Stimulated activated CD4-positive, alpha-beta T cell treated with anti-CD3 and anti-CD28 coated beads, Interleukin-1b, Interleukin-23, amount 100 ng/mL, for 24 hours (primary cell): ENCODE measurements at places on chromosomes 4 and X.

- no peak for DNase-seq
These were observed 11.0 kb upstream of the FGF5 start for GRCh38 chr4:80255329-80256095.

GRCh38 chr4:2831611-2832308, 11.9 kb upstream of the ADD1 start:
- DNase-seq = no peak

- no peak for DNase-seq
These were observed 567.4 kb downstream of the INPP4B start for GRCh38 chr4:142278663-142279062.

DNA sequence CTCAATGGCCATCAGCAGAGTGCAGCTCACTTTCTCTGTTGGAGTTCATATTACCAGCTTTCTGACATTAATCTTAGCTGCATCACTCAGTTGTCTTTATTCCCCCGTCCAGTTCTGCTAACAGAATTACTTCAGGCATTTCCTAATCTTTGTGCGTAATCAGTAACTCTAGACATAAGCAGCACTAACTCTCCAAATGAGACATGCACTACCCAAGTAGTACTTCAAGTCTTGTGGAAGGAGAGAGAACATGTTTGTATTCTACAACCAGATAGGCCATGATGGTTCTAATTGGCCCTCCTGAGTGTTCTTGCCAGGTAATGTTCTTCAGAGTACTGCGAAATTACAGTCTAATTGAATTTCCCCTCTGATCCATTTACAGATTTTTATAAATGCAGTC, 448.5 kb upstream of the RPS6KA3 start:
- DNase-seq = no peak

DNA sequence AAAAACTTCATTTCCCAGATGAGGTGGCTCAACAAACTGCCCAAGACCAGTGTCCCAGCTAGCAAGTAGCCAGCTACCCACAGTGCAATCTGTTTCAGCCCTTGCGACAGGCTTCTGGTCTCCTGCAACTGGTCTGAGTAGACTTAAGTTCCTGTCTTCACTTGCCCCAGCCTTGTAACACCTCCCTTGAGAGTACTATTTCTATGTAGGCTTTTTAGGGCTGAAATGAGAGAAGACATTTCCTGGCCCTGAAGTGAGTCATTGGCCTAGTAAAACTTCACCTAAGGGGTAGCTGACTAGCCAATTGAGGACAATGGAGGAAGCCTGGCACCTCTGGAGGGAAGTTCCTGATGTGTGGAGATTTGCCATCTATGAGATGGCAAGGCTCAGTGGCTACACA, 80.1 kb upstream of the STIM2 start:
- DNase-seq = no peak

GRCh38 chr4:82710197-82710929, 88.2 kb downstream of the SCD5 start:
- no peak for DNase-seq

DNA sequence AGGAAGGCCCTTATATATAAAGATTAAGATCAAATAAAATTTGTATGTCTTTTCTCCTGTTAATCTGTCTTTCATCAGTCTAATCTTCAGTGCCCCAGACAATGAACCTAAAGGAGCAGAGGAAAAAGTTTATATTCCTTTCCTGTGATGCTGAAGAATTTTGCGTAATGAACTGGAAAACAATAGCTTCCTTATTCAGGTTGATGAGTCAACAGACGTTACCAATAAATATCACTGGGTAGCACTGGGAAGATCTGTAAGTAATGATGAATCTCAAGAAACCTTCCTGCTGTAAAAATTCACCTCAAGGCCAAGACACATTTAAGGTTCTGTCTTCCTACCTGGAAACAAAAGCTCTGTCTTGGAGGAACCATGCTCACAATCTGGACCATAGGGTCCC, 25.5 kb downstream of the CDKN2AIP start:
- no peak for DNase-seq

GRCh38 chrX:136754651-136755050, 26.1 kb downstream of the ARHGEF6 start:
- no peak for DNase-seq

GRCh38 chrX:16711893-16712547, 449 bp downstream of the CTPS2 start:
- DNase-seq = no peak

DNA sequence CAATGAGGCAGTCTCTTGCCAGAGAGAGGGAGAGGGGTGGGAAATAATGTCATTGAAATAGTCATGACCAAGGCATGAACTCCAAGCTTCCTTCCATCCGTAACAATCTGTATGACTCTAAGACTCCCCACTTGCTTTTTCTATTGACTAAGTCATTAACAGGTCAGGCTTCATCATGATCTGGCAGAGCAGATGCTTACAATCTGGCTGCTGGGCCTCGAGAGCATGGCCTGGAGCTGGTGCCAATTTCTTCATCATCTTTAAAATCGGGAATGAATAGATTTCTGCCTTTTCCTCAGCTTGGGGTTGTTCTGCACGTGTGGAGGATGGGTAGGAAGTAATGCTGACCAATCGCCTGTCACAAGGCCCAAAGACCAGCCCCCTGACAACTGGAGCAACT, 280.6 kb upstream of the CLNK start:
- DNase-seq = no peak

- DNase-seq = no peak
These were observed 828.9 kb downstream of the GLUD2 start for GRCh38 chrX:121876305-121876704.

- DNase-seq = no peak
These were observed 22.8 kb upstream of the NAT8L start for GRCh38 chr4:2036327-2036726.

DNA sequence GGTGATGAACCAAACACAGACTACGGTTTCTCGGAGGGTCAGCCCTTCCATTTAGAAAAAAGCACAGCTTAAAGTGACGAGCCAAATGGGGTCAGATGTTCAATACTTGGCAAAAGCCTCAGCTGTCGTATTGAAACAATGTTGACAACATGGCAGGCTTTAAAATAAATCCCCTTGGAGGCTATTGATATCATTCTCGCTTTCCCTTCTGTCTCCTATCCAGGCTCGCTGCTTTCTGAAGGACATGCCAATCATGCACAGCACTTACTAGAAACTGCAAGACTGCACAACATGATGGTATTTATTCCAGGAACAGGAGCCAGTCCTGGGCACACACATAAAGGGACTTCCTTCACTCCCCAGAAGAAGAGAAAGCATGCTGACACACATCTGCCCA, 137.9 kb downstream of the SLC7A11 start:
- DNase-seq = no peak

GRCh38 chr4:8394061-8394519, 46.4 kb downstream of the ACOX3 start:
- no peak for DNase-seq

DNA sequence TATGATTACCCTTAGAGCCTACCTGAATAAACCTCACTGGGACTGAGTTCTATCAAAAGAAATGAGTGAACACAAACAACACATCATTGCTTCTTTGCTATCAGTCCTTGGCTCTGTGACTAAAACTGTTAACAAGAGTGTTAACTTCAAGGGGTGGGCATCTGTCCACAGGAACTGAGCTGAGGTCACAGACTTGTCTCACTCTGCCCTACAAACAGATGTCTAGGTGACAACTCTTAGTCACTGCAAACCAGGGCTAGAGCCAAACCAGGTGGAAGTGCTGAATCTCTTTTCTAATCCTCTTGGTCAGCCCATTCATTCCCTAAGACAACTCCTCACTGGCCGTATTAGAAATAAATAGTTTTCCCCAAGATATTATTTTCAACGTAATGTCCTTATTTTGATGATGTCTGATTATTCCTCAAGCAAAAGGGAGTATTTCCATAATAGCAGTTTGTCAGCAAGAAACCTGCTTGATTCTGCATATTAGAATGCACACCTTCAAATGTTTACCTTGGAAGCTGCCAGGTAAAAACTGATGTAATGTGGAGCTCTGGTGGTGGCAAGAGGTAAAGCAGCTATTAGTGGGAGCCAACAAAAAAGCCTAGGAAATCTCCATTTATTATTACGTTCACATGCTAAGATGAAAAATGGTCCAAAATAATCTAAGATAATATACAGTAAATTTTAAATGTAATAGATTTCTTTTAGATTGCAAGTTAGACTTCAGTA, 4.0 kb downstream of the COL25A1 start:
- no peak for DNase-seq

GRCh38 chr4:185779517-185779916, 32.5 kb downstream of the SORBS2 start:
- DNase-seq = no peak

DNA sequence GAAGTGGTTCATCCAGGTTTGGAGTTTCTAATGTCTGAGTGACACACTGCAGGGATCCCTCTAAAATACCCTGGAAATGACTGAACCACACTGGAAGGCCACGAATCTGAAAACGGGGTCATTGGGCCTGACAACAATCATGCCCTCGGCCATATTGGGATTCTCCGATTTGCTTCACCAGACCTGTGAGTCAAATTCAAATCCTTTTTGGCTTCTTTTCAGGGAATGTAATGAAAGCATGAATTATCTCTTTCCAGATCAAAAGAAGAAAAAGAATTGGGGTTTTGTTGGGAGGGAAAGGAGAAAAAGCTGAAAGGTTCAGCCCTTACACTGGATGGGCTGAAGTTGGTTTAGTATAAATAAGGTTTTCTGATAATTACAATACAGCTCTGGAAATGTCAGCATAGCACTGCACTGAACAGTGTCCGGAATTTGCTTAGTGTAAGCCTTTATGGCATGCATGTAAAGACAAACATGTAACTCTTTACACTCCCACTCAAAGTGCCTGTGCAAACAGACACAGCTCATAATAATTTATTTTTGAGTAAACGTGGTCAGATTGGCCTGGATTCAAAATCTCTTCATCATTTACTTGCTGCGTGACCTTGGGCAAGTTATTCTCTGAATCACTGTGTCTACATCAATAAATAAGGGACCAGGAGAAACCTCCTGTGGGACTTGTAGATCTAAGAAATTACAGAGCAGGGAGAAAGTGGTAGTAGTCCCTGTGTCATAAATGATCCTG, 21.4 kb downstream of the CT47C1 start:
- no peak for DNase-seq

GRCh38 chr4:171157462-171158082, 655.6 kb upstream of the GALNTL6 start:
- no peak for DNase-seq

- no peak for DNase-seq
These were observed 180.7 kb downstream of the CEP135 start for GRCh38 chr4:56129431-56129861.
